ENCODE measurements at places on chromosomes 13 and 19.

GRCh38 chr19:51012661-51013190 lies 6.8 kb downstream of the KLK10 start:
- no peak for DNase-seq

DNA sequence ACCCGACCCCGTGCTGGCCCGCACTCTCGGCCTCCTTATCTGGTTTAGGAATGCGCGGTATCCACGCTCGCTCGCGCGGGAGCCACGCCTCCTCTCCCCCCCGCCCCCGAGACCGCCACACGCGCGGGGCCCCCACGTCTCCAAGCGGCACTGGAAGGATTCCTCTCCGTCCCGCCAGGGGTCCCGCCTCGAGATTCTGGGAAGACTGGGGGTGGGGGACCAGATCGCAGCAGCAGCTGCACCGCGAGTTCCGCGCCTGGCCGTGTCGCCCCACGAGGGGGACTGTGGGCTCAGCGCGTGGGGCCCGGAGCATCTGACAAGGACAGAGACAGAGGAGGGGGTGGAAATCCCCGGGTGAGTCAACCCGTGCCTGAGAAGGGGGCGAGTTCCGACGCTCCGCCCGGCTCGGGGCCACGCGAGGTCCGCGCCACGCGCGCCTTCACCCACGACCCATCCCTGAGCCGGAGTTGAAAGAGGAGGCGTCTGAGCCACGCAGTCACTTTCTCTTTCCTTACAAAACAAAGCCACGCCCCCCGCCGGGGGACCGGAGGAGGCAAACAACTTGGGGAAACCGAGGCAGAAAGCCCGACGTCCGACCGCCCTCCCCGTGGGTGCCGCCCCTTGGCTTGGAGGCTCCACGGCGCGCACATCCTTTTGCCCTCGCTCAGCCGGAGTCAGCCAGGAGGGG lies 814 bp downstream of the S1PR2 start:
- DNase-seq, result no peak

- DNase-seq, result no peak
These were observed 2759.4 kb downstream of the PCDH9 start for GRCh38 chr13:64470751-64471150.

- DNase-seq, result no peak
These were observed 11.2 kb downstream of the BCAT2 start for GRCh38 chr19:48799358-48800300.

GRCh38 chr13:58950911-58951310 lies 1212.8 kb downstream of the DIAPH3 start:
- no peak for DNase-seq

DNA sequence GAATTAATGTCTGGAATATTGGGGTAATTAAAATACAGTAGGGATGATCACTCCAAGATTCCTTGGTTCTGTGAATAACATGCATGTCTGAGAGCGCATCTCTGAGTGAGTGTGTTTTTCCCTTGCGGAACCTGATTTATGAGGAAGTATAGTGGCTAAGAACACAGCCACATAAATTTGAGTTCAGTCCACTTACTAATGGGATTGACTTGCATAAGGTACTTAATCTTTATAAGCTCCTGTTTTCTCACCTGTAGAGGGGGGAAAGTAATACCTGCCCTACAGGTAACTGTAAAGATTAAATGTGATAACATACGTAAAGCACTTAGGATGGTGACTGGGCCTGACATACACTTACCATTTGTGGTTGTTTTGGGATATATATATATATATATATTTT lies 60.8 kb downstream of the KLF5 start:
- DNase-seq, result no peak

DNA sequence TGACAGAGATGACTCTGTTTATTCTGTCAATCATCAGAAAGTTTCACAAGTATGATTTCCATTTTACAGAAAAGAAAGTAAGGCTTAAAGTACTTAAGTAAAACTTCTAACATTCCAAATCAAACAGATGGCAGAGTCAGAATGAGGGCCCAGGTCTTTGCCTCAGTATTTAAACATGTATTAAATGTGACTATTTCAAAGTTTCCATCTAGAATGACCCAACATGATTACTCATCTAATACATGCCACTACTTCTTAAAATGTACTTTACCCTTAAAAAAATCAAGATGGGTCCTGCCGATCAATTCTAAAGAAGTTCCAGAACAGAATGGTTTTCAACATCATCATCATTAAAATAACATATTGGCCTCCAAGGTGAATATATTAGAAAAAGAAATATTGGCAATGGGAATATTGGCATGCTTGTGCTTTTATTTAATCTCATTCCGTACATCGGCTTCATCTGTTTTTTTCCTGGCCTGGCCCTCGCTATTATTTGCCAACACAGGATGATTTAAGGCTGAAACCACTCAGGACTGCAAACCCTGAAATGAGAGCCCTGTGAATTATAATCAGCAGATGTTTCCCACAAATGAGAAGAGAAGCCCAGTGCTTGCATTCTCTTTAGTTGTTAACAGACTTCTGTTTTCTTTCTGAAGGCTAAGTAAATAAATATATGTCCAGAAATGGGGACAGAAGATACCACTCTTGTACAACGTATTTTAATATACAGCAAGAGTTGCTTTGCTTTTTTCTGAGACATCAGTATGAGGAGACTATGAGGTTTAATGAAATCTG lies 340.0 kb downstream of the DNAJC15 start:
- no peak for DNase-seq

All from HFF-Myc (cell line).